ENCODE measurements at places on chromosomes 13 and 19. TPM values are rescaled to one million over a fixed set of nuclear protein-coding genes. Genes with fewer than 3 reads are reported as not detected.

GRCh38 chr13:98504371-98504963, 72.4 kb downstream of the STK24 start:
- no peak for DNase-seq
- H3K27ac ChIP-seq: no peak overlapping the region
- H3K4me1 ChIP-seq: peaks cover 72% of the 10 kb centered on the region
- H3K27me3 ChIP-seq: no peaks in the 10 kb centered on the region
- H3K36me3 ChIP-seq: no peaks in the 10 kb centered on the region

DNA sequence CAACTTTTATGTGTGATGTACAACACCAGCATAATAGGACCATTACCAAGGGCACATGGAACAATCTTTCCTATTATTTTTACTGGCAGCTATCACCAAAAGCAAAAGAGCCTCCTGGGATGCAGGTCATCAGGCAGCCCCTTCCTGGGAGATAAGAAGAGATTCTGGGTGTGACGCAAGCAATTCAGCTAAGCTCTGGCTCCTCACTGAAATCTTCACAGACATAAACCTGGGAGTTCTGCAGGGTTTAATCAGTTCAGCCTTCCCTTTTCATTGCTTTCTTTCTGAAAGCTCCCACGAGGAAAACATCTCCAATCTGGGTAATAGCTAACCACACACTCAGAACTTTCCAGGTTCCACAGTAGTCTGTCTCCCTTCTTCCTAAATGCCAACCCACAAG, 341.1 kb downstream of the ENOX1 start:
- no peak overlapping the region for H3K27ac ChIP-seq
- no peaks in the 10 kb centered on the region for H3K27me3 ChIP-seq
- DNase-seq: no peak
- no peak overlapping the region for H3K4me3 ChIP-seq

DNA sequence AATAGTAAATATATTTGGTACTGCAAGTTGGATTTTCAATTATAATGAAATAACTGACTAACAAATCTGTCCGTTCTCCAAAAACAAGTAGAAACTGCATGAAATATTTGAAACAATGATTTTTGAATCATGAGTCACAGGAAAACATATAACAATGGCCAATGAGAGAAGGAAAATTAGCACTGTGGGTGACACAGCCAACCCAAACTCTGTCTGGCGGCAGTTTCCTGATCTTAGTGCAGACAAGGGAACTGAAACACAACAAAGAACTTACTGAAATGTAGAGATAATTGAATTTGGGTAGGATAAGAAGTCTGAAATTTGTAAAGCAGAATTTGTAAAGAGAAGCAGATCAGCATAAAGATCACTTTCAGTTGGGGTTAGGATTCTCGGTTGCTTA, 2743.3 kb upstream of the PCDH20 start:
- no peak overlapping the region for H3K4me3 ChIP-seq
- H3K4me1 ChIP-seq: no peaks in the 10 kb centered on the region
- DNase-seq: no peak
- H3K27me3 ChIP-seq: no peaks in the 10 kb centered on the region

DNA sequence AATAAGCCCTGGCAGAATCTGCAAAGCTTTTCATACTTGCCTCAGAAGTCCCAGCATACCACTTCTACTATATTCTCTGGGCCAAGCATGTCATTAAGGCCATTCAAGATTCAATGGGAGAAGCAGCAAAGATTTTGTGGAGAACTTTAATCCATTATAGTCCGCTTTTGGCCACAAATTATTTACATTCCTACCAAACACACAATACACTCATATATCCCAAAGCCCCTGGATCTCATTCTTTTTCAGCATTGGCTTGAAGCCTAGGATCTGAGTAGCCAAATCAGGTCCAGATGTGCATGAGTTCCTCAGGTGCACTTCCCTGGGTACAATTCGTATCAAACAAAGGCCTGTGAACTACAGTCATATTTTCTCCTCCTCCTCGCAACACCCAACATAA, 203.4 kb downstream of the NDFIP2 start:
- DNase-seq: no peak
- H3K36me3 ChIP-seq: no peaks in the 10 kb centered on the region
- no peaks in the 10 kb centered on the region for H3K4me1 ChIP-seq

- H3K4me3 ChIP-seq: no peak overlapping the region
- no peak for DNase-seq
- H3K36me3 ChIP-seq: no peaks in the 10 kb centered on the region
- H3K4me1 ChIP-seq: no peaks in the 10 kb centered on the region
- no peak overlapping the region for H3K27ac ChIP-seq
Observed at GRCh38 chr13:30850204-30850866, 55.7 kb upstream of the MEDAG start.

- H3K27ac ChIP-seq: no peak overlapping the region
- no peaks in the 10 kb centered on the region for H3K36me3 ChIP-seq
- no peak overlapping the region for H3K4me3 ChIP-seq
- H3K4me1 ChIP-seq: no peaks in the 10 kb centered on the region
- DNase-seq: no peak
Observed at GRCh38 chr19:30070198-30070967, 128.3 kb downstream of the URI1 start.

DNA sequence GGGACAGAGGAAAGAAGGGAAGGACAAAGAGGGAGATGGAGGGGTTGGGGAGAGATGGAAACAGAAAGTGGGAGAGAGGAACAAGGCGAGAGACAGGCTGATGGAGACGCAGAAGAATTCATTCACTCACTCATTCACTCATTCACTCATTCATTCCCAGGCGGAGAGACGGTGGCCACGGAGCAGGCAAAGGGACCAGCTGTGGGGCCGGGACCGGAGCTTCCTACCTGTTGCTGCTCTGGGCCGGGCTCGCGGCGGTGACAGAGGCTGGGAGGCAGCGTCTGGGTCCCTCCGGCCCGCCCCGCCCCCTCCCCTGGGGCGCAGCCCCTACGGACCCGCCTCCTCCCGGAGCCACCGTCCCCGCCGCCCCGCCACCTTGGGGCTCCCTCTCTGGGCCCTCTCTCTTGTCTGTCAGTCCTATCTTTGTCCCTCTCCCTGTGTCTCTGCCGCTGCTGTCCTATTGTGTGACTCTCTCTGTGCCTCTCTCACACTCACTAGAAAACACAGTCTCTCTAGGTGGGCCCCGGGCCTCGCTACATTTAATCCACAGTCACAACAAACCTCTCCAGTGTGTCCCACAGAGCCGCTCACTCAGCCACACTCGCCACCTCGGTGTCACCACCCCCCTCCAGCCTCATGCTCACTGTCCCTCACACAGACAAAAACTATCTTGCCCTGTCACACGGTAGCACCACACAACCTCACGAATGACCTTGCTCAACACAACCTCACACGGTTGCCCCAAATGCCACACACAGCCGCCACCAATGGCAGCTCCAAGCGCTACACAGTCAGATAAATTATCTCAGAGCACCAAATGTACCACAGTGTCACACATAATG, at the start of gene GNG8:
GNG8 (minus strand) TSS at position 283 of the 842 bp plus-strand sequence. CDS start 1,520 bp downstream, outside the sequence.
- peaks cover 35% of the 10 kb centered on the region for H3K4me1 ChIP-seq
- DNase-seq: no peak

- no peak for DNase-seq
- H3K27me3 ChIP-seq: no peaks in the 10 kb centered on the region
- no peaks in the 10 kb centered on the region for H3K36me3 ChIP-seq
- H3K4me1 ChIP-seq: peaks cover 9% of the 10 kb centered on the region
- H3K27ac ChIP-seq: no peak overlapping the region
- no peak overlapping the region for H3K4me3 ChIP-seq
Observed at GRCh38 chr13:95505986-95506385, 46.5 kb upstream of the CLDN10 start.

DNA sequence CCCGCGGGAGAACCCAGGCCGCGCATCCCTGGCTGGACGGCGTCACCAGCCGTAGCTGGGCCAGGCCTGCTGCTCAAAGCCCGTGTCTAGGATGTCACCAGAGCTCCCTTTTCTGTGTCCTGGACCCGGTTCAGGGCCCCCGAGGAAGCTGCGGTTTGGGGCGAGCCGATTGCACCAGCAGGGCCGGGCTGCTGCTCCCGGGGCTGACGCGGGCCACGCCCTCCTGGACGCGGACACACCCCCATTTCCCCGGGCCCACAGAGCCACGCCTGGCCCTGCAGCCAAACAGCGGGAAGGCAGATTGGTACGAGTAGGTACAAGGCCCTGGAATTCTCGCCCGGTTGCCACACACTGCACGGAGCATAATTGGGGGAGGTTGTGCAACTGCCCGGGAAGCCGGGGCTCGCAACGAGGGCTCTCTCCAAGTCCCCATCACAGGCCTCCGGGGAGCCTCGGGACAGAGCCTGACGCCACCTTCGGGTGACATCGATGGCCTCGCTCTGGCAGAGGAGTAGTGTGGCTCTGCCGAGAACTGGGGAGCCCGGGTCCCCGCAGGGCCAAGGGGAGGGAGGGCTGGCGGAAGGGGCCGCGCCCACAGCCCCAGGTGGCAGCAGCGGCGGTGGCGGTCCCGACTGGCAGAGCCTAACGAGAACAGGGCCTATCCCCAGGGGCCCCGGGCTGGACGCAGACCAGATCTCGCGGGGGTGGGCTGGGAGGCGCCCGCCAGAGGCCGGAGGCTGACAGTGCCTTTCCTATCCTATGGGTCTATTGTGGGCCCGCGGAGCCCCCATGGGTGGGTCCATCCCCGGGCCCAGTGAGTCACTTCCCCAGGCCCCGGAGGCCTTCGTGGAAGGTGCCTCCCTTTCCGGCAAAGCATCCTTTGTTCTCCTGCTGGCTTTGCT, 23.5 kb downstream of the KCTD15 start:
- DNase-seq: peak; percentile 67
- H3K27ac ChIP-seq: peak overlapping the region; percentile 51
- no peaks in the 10 kb centered on the region for H3K27me3 ChIP-seq
- no peaks in the 10 kb centered on the region for H3K36me3 ChIP-seq

DNA sequence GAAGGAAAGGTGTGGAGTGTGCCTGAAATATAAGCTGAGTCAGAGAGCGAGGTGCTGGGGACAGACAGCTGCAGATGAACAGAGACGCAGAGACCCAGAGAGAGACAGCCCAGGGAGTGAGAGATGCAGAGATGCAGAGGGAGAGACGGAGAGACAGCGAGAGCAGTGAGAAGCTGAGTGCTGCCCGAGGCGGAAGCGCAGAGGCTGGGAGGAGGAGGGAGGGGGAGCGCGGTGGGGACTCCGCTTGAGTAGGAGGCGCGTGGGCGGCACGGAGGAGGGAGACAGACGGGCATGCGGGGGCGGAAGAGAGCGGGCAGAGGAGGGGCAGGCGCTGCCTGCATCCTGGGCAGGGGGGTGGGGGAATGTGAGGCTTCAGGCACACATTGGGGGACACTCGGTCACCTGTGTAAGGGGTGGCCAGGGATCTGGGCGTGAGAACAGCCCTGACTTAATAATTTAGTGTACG, 25.7 kb downstream of the SLC8A2 start:
- no peak overlapping the region for H3K27ac ChIP-seq
- H3K36me3 ChIP-seq: no peaks in the 10 kb centered on the region
- H3K27me3 ChIP-seq: no peaks in the 10 kb centered on the region
- peaks cover 18% of the 10 kb centered on the region for H3K4me1 ChIP-seq
- DNase-seq: peak; percentile 58
- no peak overlapping the region for H3K4me3 ChIP-seq

DNA sequence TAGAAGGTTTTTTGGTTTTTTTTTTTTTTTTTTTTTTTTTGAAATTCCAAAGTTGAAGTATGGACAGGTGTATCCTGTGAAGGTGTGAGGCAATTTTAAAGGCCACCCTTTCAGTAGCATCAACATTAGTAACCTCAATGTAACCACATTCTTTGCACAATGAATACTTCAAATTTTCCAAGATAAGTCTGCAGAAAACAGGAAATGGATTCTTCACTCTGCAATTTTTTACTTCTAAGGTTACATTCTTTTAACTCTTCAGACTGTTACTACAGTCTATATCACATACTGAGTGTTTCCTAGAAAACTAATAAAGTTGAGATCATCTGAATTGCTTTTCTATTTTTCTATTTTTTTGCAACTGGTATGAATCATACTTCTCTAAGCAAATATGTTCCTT, 569.0 kb upstream of the GPC6 start:
- no peaks in the 10 kb centered on the region for H3K4me1 ChIP-seq
- H3K4me3 ChIP-seq: no peak overlapping the region
- no peak for DNase-seq

DNA sequence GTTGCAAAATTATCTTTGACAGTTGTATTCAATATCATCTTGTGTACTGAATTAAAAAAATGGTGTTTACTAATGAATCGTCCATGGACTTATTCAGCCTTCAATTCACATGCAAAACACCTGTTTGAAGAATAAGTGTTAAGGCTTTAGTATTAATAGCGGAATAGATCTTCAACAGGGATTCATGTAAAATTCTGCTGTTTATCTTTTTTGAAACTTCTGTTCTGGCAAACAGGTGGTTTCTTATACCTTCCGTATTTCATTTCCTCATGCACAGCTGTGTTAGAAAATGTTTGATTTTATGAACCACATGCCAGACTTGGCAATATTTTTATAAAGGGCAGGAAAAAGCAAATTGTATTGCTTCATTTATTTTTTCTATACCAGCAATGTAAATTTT, 255.7 kb downstream of the DACH1 start:
- DNase-seq: no peak
- H3K27ac ChIP-seq: no peak overlapping the region
- H3K36me3 ChIP-seq: no peaks in the 10 kb centered on the region

DNA sequence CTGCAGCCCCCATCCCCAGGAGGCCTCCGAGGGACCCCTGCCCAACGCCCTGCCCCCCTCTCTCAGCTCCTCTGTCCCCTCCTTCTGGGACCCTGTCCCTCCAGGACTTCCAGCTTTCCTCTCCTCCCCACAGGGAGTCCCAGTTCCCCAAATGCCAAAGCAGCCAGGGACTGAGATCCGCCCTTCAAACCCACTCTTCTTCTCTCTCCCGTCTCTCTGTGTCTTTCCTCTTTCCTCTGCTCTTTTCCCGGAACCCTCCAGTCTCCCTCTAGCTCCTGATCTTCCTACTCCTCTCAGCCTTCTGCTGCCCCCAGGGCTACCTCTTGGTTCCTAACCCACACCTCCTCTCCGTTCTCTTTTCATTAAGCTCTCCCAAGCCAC, 377 bp downstream of the CA11 start:
- DNase-seq: no peak
- H3K36me3 ChIP-seq: no peaks in the 10 kb centered on the region
- H3K27me3 ChIP-seq: no peaks in the 10 kb centered on the region
- no peak overlapping the region for H3K4me3 ChIP-seq

DNA sequence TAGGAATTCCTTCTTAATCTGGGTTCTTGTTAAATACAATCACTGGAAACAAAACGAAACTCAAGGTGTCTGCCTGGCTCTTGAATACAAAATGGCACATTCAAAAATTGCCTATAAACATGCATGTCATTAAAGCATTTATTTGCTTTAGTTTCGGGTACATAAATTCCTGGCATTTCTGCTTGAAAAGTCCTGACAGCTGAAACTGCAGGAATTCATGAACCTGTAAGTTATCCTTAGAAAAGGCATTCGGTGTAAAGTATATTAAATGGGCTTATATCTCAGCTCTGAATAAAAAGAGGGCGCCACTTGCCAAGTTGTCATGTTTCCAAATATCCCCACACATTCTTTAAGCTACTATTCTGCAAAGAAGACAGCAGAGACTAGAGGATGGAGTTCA, 32.9 kb downstream of the RXFP2 start:
- DNase-seq: no peak
- no peak overlapping the region for H3K4me3 ChIP-seq
- no peak overlapping the region for H3K27ac ChIP-seq
- no peaks in the 10 kb centered on the region for H3K4me1 ChIP-seq

KLK3 gene
- total RNA-seq: not detected

CEACAM7 gene
- total RNA-seq: 0.52 TPM

SHISA2 gene
- 1.8 TPM for total RNA-seq

SMIM24 gene
- total RNA-seq: 7.6 TPM

SIRT2 gene
- 33.2 TPM for total RNA-seq

PTGER1 gene
- not detected for total RNA-seq

ZNF222 gene
- 2.1 TPM for total RNA-seq

ATP8A2 gene
- not detected for total RNA-seq

EBI3 gene
- total RNA-seq: 27.5 TPM

Measured in body of pancreas (tissue), 4 donors.